Breast epithelium (tissue), 4 donors: ENCODE measurements at places on chromosomes 1 and 21. TPM values are rescaled to one million over a fixed set of nuclear protein-coding genes. Genes with fewer than 3 reads are reported as not detected.

DNA sequence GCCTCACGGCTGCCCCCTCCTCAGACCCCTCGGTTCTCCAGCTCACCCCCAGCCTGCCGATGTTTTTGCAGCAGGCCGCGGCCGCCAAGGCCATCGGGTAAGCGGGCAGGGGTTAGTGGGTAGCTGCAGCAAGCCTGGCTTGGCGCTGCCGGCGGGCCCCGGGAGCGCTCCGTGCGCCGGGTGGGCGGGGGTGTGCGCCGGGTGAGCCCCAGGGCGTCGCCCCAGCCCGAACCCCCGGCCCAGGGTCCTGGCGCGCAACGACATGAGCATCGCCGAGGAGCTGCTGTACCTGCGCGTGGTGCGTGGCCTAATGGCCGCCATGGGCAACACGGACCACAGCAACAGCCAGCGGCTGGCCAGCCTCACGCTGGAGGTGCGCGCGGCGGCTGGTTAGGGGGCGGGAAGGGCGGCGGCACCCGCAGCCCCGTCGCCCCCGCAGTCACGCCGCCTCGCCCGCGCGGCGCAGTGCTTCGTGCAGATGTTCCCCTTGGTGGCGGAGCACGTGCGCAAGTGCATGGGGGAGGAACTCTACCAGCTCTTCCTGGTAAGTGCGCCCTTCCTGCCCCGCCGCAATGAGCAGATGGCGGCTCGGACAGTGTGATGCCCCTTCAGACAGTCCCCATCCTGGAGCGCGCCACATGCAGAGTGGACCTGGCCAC is 6.5 kb downstream of the RNU5D-1 start:
- no peak for DNase-seq
- H3K36me3 ChIP-seq: no peaks in the 10 kb centered on the region
- H3K4me3 ChIP-seq: no peak overlapping the region
- no peaks in the 10 kb centered on the region for H3K4me1 ChIP-seq

DNA sequence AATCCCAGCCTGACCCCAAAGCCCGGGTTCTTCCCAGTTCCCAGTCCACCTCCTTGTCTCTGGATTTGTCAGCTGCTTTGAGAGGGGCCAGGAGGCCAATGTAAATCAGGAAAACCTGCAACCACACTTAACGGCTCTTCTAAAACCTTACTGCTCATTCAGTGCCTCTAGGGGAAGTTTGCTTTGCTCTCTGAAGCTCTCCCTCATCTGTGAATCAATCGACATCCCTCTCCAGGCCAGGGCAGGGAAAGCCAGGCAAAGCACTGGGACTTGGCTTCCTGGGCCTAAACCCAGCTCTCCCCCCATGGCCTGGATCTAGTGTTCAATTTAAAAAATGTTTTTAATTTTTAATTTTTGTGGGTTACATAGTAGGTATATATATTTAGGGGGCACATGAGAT is 9.3 kb downstream of the NKAIN1 start:
- H3K27ac ChIP-seq: no peak overlapping the region
- no peak for DNase-seq
- no peaks in the 10 kb centered on the region for H3K4me1 ChIP-seq
- H3K4me3 ChIP-seq: no peak overlapping the region
- H3K36me3 ChIP-seq: no peaks in the 10 kb centered on the region

GRCh38 chr21:17598437-17598836 is 14.3 kb downstream of the BTG3 start:
- no peak overlapping the region for H3K4me3 ChIP-seq
- H3K4me1 ChIP-seq: no peaks in the 10 kb centered on the region
- no peaks in the 10 kb centered on the region for H3K27me3 ChIP-seq

Gene CCT8
- 104 TPM for total RNA-seq

Gene PIGM
- total RNA-seq: 8.2 TPM
